ENCODE measurements at places on chromosomes 5 and 9.

DNA sequence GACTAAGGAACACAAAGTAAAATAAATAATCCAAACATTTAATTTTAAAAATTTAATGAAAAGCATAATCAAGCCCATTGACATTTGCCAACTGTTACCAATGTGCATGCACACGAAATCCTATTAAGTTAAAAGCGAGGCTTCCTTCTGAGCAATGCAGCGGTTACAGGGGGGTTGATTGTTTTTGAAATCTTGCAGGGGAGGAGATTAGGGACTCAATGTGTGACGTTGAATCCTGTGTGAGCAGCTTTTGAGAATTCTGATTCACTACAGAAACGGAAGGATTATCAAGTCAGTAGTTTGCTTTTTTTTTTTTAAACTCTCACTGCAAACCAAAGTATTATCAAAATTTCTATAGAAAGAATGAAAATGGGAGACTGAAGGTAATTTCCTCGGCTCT lies 109.5 kb downstream of the PRKACG start:
- DNase-seq = no peak

- DNase-seq = no peak
Measured at GRCh38 chr5:96703995-96704394, 41.8 kb downstream of the CAST start.

DNA sequence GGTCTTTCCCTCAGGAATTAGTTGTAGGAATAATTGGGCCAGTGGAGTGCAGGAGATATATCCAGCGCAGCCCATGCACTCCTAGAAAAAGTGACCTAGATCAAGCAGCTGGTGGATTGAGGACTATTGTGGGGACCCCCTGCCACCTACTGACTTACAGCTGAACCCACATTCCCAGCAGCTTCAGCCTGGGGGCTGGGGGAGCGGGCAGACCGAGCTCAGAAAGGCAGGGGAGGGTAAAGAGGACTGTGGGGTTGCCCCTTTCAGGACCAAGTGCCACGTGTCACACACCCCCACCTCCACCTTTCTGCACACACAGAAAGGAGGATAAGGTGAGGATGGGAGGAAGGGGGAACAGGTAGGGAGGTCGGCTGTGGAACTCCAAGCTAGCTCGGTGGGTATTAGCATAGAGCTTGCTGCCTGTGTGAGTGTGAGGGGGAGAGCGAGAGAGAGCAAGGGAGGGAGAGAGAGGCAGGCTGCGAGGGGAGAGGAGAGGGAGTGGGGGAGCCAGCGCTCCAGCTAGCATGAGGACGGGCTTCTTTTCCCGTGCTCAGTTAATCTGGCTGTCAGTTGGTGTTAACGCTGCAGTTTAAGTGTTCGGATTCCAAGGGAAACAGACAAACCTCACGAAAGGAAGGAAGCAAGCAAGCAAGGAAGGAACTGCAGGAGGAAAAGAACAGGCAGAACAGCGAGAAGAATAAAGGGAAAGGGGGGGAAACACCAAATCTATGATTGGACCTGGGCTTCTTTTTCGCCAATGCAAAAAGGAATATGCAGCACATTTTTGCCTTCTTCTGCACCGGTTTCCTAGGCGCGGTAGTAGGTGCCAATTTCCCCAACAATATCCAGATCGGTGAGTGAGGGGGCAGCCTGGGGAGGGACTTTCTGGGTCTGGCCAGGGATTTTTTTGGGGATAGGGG lies at the start of gene GRIA1:
Gene GRIA1 (plus strand): TSS at position 553 of the 920 bp plus-strand sequence.
- no peak for DNase-seq

- DNase-seq = no peak
Measured at GRCh38 chr9:70817311-70817710, 304.1 kb downstream of the TRPM3 start.

GRCh38 chr5:151773951-151774350 lies 2.2 kb downstream of the G3BP1 start:
- DNase-seq = no peak

GRCh38 chr5:2890011-2890410 lies 138.5 kb upstream of the IRX2 start:
- DNase-seq = no peak

DNA sequence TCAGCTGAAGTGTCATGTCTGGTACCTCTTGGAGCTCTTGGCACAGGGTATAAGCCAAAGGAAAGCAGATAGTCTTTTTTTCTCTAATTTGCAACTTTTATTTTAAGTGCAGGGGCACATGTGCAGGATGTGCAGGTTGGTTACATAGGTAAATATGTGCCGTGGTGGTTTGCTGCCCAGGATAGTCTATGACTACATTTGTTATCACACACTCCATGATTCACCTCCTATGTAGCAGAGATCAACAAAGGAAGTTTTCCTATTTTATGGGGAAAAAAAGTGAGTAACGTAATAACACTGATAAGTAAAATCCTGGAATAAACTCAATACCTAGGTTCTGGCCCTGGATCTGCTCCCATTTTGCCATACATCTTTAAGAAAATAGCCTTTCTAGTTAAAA lies 234.6 kb downstream of the CAAP1 start:
- no peak for DNase-seq

DNA sequence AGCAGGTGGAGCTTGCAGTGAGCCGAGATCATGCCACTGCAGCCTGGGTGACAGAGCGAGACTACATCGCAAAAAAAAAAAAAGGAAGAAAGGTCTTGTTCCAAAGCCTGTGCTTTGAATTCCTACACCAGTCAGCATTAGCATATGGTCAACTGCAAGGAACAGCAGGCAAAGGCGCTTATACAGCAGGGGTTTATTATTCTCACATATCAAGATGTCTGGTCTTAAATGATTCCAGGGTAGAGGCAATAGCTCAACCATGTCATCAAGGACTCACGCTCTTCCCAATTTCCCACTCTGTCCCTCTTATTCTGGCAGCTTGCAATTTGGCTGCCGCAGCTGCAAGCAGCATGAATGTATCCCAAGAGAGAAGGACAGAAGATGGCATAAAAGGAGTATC lies 28.6 kb upstream of the HRH2 start:
- no peak for DNase-seq

DNA sequence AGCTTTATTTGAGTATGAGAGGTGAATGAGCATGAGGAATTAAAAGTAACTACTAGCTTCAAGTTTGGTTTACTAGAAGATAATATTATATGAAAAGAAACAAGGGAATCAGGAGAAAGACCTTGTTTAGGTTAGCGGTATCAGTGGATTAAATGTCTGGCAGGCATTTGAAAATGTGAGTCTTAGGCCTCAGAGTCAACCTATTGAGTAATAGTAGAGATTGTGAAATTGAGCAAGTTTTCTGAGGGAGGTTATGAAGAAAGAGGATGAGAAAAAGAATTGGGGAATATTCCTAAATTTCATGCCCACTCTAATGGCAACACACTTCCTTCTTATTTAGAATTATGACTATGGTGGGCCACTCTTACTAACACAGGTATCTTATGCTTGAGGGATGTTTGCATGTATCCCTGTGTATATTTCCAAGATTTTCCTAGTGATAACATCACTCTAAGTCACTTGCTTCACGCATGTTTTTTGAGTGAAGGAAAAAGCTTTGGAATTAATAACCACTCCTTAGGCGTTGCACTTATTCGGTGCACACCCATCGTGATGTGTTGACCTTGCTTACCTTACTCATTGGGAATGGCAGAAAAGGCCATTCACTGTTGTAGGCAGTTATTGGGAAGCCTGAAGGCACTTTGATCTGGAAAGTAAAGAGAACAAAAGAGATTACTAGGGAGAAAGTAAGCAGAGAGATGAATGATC lies 8.2 kb upstream of the ELL2 start:
- no peak for DNase-seq

GRCh38 chr5:102290004-102290403 lies 6.1 kb downstream of the SLCO4C1 start:
- DNase-seq = no peak

- DNase-seq = no peak
Measured at GRCh38 chr9:6302417-6302816, 25.8 kb upstream of the TPD52L3 start.

DNA sequence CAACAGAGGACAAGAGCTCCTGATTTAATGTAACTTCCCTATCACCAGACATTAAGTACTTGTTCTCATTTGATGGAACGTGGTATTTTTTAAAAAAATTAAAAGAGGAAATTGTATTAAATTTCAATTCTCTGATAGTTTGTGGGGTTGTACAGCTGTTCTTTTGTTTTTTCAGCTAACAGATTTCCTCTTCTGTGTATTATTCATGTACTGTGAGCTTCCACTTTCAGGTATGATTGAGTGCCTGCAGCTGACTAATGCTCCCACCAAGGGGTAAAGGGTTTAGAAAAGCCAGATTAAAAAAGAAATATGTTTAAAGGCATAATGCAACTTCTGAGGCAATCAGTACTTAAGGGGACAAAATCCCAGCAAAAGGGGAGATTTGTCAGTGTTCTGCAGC lies 117.7 kb upstream of the ACTBL2 start:
- no peak for DNase-seq

DNA sequence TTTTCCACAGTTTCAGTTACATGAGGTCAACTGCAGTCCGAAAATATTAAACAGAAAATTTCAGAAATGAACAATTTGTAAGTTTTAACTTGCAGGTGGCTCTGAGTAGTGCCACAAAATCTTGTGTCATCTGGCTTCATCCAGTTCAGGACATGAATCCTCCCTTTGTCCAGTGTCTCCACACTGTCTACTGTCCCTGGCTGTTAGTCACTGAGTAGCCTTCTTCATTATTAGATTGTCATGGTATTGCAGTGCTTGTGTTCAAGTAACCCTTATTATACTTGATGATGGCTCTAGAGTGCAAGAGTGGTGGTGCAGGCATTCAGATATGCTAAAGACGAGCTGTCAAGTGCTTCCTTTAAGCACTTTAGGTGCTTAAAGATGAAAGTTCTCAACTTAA lies 65.3 kb downstream of the CFAP95 start:
- no peak for DNase-seq

DNA sequence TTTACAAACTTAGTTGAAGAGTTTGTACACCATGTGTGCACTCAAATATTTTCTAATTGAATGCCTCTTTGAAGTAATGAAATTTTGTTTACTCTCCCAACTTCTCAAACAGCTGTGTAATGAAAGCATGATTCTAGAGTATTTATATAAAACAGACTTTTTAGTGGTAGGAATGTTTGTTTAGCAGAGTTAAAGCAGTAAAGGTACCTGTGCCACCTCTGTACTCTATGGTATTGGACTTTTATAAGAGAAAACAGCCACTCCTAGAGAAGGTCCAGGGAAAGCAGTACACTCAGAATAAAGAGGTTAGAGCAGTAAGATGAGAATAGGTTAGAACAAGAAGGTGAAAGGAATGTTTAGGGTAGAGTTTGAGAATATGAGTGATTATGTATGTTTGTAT lies 163.1 kb downstream of the CHSY3 start:
- DNase-seq = no peak

DNA sequence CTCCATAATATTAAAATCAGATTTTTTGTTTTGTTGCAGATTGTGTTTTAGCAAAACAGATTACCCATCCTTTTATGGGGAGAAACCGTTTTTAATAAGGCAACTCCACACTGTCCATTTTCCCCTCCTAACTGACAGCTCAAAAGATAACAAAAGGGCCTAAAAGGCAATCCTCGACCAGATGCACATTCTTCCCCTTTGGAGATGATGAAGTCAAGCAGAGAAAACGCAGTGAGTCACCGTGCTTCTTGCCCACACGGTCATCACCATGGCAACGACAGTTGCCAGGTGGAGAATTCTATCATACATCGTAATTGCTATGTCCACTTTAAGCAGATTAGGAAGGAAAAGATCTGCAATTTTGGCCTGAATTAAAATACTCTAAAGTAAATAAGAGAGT lies 96.4 kb downstream of the DIRAS2 start:
- no peak for DNase-seq

DNA sequence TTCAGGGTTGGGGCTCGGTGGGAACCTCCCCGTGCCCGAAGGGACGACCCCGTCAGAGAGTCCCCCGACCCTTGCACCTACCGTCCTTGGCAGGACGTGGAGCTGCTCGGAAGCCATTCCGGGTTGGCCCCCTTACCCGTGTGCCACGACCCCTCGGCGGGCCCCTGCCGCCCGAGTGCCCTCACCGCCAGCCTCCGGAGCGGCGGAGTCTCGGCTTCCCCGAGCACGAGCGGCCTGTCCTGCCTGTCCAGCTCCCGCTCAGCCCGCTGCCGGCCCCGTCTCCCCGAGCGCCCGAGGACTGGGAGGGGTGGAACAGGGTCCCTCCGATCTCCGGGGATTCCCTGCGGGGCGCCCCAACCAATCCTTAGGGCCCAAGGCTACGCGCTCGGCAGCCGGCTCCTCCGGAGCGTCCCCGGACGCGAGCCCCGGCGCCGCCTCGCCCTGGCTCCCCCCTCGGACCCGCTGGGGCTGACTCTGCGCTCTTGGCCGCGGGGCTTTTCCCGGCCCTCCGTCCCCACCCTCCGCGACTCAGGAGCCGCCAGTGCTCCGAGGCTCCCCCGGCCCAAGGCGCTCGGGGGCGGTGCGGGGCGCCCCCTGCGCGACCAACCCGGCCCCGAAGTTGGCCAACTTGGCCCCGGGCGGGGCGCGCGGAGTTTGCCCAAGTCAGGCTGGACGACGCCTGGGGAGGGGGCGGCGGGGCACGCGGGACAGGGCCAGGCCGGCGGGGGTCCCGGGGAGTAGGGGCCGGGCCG lies 654 bp downstream of the ADAMTS2 start:
- DNase-seq = no peak

DNA sequence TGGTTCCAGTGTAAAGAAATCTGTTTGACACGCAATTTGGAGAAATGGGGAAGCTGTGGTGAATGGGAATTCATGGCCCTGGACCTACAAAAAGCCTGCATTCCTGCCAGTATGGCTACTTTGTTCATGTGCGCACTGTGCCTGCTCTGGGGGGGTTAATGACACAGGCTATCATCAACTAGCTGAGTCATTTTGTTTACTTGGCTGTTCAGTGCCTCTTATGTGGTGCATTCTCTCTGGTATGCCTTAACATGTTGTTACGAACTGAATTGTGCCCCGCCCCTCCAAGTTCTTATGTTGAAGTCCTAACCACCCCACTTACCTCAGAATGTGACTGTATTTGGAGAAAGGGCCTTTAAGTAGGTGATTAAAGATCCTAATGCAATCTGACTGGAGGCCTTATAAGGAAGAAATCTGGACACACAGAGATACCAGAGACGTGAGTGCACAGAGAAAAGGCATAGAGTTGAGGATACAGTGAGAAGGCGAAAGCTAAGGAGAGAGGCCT lies 20.4 kb upstream of the UBAP1 start:
- no peak for DNase-seq

Data from stimulated activated CD4-positive, alpha-beta T cell treated with anti-CD3 and anti-CD28 coated beads, Interleukin-15, amount 100 ng/mL, for 48 hours (primary cell).